ENCODE measurements at places on chromosomes 12 and 14.

DNA sequence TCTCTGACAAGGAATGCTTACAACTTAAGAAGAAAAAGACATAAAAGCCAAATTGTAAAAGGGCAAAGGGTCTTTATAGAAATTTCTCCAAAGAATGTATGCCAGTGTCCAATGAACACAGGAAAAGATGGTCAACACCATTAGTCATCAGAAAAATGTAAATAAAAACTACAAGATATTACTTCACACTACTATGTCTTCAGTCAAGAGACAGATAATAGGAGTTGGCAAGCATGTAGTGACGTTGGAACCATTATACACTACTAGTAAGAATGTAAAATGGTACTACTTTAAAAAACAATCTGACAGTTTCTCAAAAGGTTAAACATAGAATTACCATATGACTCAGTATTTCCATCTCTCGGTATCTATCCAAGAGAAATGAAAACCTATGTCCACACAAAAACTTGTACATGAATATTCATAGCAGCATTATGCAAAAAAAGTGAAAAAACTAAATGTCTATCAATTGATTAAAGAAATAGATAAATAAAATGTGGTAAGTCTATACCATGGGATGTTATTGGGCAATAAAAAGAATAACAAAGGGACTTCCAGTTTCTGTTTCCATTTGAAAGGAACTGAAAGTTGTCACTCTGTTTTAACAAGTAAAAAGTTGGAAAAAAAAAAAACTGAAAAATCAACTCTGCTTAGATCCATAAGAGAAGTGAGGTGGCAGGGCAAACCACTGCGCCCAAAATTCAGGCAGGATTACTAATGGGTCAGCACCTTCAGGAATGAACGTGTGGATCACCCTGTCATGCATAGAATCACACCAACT lies 69.8 kb downstream of the ALG10B start:
- no peak for DNase-seq

- DNase-seq, result peak; percentile 13
These were observed 121.2 kb downstream of the PRICKLE1 start for GRCh38 chr12:42468341-42468821.

DNA sequence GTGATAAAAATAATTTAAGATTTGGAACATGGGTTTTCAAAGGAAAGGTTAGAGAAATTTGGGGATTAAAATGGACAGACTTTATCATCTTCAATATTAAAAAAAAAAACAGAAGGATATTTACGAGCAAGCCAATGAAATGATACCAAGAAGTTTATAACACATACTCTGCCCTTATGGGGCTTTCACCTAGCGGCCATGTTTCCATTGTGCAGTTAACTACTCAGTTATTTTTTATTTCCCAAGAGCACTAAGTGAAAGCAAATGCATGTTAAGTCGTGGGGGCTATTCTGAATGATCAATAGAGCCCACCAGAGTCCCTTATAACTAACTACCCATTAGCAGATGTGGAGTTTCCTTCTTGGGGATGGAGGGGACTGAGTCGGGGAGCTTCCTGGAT lies 53.9 kb downstream of the ETV6 start:
- no peak for DNase-seq

DNA sequence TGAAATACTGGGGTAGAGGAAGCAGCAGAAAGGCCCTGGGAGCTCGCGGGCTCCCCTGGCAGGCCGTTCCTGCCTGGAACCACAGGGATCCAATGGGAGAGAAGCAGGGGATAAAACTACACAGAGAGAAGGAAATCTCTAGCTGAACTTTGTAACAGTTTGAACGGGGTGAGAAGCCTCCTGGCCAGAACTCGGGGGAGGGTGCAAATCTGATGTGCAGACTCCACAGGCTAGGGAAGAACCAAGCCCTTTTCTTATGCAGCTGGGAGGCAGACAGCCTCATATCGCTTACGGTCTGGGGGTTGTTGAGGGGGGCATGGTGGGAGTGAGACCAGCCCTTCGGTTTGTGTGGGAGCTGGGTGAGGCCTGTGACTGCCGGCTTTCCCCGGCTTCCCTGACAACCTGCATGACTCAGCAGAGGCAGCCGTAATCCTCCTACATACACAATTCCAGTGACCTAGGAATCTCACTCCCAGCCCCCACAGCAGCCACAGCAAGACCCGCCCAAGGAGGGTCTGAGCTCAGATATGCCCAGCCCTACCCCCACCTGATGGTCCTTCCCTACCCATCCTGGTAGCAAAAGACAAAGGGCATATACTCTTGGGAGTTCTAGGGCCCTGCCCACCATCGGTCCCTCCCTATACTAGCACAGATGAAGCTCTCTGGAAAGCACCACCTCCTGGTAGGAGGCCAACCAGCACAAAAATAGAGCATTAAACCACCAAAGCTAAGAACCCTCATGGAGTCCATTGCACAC lies 143.0 kb downstream of the TMTC1 start:
- no peak for DNase-seq

- DNase-seq, result no peak
These were observed 928.7 kb downstream of the LRFN5 start for GRCh38 chr14:42535397-42535796.

Measured in natural killer cell (primary cell).